Adrenal gland (tissue), 19 donors: ENCODE measurements at places on chromosomes 4 and X.

- DNase-seq: no peak
These were observed 152.3 kb downstream of the CBR4 start for GRCh38 chr4:168857546-168858314.

GRCh38 chr4:180792541-180792940 lies 1450.7 kb upstream of the TENM3 start:
- DNase-seq: no peak

DNA sequence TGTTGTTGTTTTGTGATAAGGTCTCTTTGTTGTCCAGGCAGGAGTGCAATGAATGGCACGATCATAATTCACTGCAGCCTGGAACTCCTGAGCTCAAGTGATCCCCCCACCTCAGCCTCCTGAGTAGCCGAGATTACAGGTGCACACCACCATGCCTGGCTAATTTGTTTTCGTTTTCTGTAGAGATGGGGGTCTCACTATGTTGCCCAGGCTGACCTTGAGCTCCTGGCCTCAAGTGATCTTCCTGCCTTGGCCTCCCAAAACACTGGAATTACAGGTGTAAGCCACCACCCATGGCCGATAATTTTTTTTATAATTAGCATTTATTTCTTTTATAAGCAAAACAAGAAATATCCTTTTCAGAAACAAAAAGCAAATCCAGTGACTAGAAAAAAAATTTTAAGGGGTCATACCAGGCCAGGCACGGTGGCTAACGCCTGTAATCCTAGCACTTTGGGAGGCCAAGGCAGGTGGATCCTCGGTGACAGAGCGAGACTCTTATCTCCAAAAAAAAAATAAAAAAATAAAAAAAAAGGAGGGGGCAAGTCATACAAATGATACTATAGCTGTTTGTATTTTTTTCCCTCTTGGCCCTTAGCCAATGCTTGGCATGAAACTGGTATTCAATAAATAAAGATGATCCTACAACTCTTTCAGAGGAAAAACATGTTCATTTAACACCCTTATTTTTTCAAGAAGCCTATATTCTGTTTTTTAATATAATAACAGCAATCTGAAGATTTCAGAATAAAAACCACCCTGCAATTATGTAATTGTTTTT lies 3.4 kb downstream of the PLAC8 start:
- DNase-seq: no peak

GRCh38 chrX:10423716-10424115 lies 196.7 kb downstream of the MID1 start:
- no peak for DNase-seq

- no peak for DNase-seq
These were observed 53.9 kb upstream of the C4orf50 start for GRCh38 chr4:6071959-6072720.

GRCh38 chrX:154142950-154143745 lies 895 bp upstream of the OPN1LW start:
- DNase-seq: no peak

- no peak for DNase-seq
These were observed 2.4 kb downstream of the MAB21L2 start for GRCh38 chr4:150584111-150584915.

- no peak for DNase-seq
These were observed 166.8 kb downstream of the STIM2 start for GRCh38 chr4:27027428-27027827.

DNA sequence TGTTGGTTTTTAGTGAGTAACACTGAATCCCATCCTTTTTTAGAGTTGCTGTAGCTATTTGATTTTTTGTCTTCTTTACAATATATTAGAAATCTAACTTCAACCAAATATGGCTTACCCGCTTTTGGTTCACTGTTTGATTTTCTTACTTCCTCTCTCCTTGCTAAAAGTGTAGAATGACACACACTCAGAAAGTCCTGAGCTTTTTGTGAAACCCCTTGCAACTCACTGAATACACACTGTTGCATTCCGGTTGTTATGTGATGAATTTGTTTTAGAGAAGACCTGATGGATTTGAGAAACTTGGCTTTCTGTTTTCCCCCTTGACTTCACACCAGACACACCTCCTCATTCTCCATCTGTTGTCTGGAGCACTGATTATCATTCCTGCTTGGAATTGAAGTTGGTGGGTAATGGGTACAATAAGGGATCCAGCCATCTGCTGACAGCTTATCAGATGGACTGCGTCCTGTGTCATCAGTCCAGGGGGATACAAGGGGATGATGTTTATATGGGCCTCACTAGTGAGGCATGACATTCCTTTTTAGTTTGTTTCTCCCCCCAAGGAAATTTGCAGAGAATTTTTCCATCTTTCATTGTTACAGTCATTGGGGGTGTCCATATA lies 5.2 kb downstream of the TMEM164 start:
- DNase-seq: no peak

- DNase-seq: no peak
These were observed 173.1 kb upstream of the VCX3A start for GRCh38 chrX:6708041-6708440.

- DNase-seq: no peak
These were observed 36.2 kb upstream of the PRDX4 start for GRCh38 chrX:23631136-23631535.

DNA sequence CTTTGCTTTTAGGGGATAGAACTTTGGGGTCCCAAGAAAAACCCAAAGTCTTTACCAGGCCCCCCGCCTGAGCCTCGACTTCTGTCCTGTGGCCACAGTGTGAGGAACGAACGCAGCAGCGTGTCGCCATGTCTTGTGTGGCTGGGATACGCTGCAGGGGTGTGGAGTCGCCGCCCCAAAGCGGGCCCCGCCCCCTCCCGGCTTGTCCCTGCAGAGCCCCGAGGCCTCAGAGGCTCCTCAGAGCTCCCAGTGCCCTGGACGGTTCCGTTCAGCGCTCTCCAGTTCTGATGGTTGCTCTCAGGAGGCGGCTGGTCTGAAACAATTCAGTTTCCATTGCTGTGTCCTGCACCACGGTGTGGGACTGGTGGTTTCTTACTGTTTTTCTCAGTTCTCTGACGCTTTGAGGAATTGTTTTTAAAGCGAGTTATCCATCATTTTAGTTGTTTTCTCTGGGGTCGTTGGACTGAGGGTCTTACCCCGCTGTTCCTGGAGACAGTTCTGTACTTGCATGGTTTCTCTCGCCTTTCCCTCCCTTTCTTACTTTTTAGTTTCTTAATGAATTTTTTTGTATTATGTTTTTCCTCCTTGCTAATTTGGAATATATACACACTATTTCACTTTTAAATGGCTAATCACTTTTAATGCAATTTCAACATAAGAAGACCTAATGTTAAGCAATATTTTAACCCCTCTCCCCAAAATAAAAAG lies 1.6 kb upstream of the IDUA start:
- DNase-seq: peak; percentile 83

- DNase-seq: peak; percentile 39
These were observed 57.4 kb downstream of the BCORL1 start for GRCh38 chrX:130039847-130040246.

GRCh38 chr4:174663216-174663615 lies 140.9 kb upstream of the HPGD start:
- no peak for DNase-seq

DNA sequence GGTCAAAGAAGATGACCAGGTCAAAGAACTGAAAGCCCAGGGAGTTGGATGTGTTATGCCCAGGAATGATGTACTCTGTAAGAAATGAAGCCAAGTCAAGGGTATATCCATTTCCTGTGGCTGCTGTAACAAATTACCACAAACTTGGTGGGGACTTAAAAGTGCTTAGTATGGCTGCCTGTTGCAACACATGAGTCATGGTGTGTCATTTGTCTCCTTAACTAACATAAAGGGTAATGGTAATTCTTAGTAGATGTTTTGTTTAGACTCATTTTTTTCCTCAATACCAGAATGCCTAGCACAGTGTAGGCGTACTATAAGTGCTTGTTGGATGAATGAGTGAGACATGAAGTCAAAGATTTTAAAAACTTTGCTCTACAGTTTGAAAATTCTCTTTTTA lies 45.7 kb downstream of the SYTL5 start:
- no peak for DNase-seq

DNA sequence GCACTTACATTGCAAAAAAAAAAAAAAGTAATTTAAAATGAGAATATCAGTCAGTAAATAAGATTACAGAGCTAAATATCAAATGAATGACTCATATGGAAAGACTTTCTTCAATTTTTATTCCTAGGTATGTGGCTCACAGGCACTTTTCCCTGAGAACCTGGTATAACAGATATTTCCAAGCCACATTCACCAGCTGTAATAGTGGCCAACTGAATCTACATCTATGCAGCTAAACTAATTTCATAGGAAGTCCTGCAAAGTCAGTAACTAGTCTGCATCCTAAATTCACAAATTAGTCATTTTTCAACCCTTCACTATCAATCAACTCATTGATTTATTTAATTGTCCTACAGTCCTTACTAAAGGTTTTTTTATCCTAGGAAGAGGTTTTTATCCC lies 5.6 kb downstream of the PDE5A start:
- DNase-seq: no peak

DNA sequence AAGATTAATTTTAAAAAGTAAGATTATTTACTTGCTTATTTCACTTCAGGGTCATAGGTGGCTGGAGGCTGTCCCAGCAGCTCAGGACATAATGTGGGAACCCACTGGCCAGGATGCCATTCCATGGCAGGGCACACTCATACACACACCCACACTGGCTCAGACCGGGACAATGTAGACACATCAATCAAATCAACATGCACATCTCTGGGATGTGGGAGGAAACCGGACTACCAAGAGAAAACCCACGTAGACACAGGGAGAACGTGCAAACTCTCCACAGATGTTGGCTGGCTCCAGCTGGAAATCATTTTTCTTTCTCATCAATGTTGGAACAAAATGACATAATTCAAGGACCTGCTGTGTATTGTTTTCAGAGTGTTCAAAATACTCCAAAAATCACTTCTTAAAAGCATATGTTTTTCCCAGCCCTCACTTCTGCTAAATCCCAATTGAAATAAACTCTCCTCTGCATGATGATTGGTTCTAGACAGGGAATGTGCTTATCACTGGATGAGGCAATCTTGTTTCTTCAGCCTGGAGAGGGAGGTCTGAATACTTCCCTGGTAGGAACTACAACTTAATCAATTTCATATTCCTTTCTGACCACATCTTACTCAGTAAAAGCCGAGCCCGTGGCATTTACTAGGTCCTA lies 18.6 kb upstream of the CPE start:
- no peak for DNase-seq

DNA sequence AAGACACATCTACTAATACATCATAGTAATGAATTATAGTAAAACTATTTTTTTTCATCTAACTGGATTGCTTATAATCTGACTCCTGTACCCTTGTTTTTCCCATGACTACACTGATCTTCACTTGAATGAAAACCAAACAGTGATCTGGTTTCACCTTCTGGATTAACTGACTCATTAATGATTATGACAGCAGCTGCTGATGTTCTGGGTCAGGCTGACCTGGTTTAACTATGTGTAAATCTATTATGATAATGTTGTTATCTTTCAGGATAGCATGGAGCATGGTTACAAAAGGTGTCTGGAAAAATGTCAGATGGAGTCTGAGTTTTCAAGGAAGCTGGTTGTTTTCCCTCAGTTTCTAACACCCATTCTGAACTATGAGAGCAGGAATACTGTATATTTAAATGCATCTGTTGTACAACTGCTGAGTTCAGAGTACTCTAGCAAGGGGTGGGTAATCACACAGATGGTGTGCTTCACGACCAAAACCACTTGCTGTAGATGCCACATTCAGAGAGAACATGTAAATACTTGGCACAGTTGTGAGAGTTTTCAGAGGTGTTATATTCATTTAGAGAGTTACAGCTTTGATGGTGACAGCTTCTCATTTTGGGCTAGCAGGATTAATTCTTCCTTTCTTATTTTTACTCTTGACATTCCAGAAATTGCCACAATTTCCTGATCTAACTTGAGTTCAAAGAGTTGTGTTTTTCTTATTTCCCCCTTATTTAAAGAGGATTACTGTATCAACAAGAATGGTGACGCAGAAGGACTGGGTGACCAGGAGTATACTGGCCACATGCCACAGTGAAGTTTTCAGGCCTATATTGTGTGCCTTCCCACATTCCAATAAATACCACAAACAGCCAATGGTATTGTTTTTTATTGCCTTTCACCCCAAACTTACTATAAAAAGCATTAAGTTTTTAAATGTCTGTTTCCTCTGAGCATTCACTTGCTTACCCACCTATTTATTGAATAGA lies 249.7 kb upstream of the TET2 start:
- no peak for DNase-seq
